ENCODE measurements at places on chromosomes 16 and 17.

DNA sequence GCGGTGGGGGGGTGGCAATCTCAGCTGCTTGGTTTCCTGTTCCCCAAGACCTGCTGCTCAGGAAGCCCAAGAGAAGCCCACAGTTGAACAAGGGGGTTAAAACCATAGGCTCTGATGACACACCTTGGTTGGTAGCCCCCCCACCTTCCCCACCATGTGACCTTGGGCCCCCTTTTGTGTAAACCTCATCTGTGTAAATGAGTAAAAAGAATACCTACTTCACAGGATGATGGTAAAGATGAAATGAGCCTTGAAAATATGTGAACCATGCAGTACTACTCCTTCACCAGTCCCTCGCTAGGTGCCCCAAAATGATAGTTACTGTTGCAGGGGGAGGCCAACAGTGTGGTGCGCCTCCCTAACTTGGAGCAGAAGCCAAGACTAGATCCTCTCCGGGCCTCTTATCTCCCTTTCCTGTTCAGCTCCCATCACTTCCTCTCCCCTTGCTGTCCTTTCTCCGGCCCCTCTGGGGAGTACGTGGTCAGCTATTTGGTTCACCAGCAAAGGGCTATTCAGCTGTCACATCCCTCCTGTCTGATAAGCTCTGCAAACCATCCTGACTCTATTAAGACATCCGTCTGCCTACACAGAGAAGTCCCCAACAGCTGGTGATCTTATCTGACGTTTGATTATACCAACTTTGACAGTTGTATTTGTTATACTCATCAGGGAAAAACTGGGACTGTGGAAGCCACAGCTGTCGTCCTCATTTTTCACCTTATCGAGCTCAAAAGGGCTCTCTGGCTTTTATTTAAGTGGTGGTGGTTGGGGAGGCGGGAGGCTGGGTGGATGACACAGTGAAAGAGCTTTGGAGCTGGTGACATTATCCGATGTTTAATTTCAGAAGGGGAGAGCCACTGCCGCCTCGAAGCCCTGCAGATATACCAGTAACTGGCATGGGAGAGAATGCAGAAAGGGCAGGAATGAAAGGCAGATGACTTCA is 19.9 kb downstream of the DCAKD start:
- no peak for DNase-seq

DNA sequence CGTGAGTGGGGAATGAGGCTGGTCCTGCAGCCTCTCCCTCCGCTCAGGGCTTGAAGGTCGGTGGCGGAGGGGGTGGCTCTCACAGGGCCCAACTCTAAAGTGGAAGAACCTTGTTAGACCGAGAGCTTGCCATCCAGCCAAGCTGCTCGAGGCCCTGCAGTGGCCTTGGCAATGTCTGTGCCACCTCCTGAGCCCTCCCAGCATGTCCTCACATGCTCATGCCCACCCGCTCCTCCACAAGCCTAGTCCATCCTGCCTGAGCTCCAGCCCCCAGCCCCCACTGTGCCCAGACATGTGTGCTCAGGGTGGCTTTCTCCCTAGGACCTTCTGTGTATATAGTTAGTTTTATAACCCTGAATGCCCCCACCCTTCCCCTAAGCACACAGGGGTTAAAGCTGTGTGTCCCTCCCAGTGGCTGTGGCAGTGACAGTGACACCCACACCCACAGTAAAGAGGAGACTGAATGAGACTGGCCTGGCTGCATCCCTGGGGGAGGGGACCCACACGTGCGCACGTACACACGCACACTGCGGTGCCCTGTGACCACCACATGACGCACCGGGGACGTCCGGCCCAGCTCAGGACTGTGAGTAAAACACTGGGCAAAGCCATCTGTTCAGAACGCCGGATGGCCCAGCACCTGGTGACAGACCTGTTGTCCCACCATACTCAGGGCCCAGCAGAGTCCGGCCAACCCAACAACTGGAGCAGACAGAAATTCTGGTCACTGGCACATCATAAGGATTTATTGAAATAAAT is 15.6 kb downstream of the PDK2 start:
- DNase-seq: no peak

GRCh38 chr17:50203604-50204345 is 2.3 kb upstream of the COL1A1 start:
- DNase-seq: no peak

- DNase-seq: no peak
Measured at GRCh38 chr16:50297301-50298074, 31.1 kb downstream of the ADCY7 start.

DNA sequence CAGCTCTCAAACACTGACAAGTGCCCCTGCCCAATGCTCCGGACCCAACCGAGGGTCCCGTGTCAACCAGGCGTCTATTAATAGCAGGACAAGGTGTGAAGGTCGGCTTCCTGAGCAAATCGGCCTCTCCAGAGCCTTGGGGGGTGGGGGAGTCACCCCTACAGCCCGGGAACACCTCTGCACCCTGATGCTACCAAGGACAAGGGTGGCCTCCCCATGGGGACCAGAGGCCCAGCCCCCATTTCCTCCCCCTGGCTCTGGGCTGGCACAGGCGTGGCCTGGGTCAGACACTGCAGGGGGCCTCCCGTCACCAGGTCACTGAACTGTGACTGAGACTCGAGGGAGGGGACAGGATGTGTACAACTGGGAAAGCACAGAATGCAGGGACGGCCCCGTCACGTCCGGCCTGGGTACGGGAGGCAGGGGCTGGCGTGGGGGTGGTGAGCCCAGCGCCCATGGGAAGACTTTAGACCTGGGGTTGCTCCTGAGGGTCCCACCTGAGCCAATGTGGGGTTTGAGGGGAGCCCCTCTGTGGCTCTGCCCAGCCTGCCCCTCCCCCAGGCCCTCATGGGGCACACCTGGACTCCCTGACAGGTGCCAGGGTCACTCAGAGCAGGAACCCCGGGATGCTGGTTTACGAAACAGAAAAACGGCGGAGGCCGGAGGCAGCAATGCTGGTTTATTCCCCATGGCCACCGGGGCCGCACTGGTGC is 579 bp upstream of the CYBA start:
- no peak for DNase-seq

- DNase-seq: no peak
Measured at GRCh38 chr17:59002848-59003247, 103.8 kb downstream of the TRIM37 start.

- no peak for DNase-seq
Measured at GRCh38 chr16:73610160-73610559, 562.2 kb upstream of the ZFHX3 start.

All from NCI-H2081 treated with DMSO at 0.1 percent for 48 hours (cell line).